ENCODE measurements at places on chromosomes 1 and 21. TPM values are rescaled to one million over a fixed set of nuclear protein-coding genes. Genes with fewer than 3 reads are reported as not detected.

The CELA2A gene
- total RNA-seq: 0.83 TPM

The MAP3K21 gene
- 16.7 TPM for total RNA-seq

DNA sequence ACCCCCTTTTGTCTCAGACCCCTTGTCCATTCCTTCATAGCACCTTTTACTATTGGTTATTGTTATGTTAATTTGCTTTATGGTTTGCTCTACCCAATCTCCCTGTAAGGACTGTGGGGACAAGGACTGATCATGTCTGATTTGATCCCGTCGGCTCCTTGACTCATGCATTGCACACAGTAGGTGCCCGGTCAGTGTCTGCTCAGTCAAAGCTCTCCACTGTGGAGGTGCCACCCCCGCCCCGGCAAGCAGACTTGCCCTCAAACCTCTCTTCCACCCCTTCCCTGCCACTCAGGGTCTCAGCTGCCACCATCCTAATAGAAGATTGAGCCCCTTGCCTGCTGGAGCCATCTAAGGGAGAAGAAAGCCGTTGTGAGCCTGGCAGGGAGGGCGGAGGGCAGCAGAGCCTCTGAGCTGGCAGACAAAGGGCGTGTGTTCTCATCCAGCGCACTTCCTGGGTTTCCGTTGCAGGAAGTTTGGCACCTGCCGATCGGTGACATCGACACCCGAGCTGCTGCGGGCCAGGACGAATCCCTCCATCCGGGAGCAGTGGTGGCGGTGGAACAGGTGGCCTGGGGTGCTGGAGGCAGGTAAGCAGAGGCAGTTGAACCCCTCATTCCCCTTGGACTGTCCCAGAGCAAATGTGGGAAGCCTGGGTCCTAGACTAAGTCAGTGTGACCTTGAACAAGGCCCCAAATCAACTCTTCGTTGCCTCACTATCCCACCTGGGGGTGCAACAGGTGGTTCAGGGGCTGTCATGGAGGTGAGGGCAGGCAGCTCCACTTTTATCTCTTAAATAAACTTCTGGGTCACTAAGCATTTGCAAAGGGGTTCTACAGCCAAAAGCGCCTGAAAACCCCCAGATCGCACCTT lies 2.2 kb upstream of the FBLIM1 start:
- DNase-seq: peak; percentile 44
- no peaks in the 10 kb centered on the region for H3K36me3 ChIP-seq
- H3K27ac ChIP-seq: peak overlapping the region; percentile 27
- peaks cover 21% of the 10 kb centered on the region for H3K27me3 ChIP-seq

DNA sequence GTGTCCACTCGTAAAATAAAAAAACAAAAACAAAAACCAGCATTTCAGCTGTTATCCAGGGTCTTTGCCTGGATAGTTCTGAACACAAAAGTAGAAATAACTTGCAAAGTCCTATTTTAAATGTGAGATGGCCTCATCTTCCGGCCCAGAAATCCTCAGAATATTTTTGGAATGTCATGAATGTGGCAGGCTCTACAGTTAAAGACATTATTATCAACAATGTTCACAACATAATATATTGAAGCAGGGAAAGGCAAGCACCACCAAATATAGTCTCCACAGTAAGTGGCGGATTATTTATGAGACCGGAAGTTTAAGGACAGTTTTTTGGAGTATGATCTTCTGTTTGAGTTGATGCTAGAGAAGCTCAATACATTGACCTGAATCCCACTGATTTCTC lies 1.2 kb upstream of the C1orf198 start:
- H3K27ac ChIP-seq: peak overlapping the region; percentile 89
- DNase-seq: no peak
- no peaks in the 10 kb centered on the region for H3K36me3 ChIP-seq
- H3K27me3 ChIP-seq: no peaks in the 10 kb centered on the region
- H3K4me1 ChIP-seq: peaks cover 26% of the 10 kb centered on the region

- no peaks in the 10 kb centered on the region for H3K4me1 ChIP-seq
- H3K4me3 ChIP-seq: no peak overlapping the region
- no peaks in the 10 kb centered on the region for H3K36me3 ChIP-seq
- no peak overlapping the region for H3K27ac ChIP-seq
Observed at GRCh38 chr1:22364764-22365163, 86.9 kb upstream of the ZBTB40 start.

GRCh38 chr1:228350179-228350742 lies 56.4 kb downstream of the TRIM11 start:
- H3K27ac ChIP-seq: no peak overlapping the region
- DNase-seq: no peak
- H3K27me3 ChIP-seq: no peaks in the 10 kb centered on the region
- H3K4me3 ChIP-seq: no peak overlapping the region
- H3K36me3 ChIP-seq: no peaks in the 10 kb centered on the region
